Small intestine (tissue), 16 donors: ENCODE measurements at places on chromosomes 11 and 22.

GRCh38 chr11:128187835-128188234, 399.5 kb downstream of the ETS1 start:
- DNase-seq, result no peak

DNA sequence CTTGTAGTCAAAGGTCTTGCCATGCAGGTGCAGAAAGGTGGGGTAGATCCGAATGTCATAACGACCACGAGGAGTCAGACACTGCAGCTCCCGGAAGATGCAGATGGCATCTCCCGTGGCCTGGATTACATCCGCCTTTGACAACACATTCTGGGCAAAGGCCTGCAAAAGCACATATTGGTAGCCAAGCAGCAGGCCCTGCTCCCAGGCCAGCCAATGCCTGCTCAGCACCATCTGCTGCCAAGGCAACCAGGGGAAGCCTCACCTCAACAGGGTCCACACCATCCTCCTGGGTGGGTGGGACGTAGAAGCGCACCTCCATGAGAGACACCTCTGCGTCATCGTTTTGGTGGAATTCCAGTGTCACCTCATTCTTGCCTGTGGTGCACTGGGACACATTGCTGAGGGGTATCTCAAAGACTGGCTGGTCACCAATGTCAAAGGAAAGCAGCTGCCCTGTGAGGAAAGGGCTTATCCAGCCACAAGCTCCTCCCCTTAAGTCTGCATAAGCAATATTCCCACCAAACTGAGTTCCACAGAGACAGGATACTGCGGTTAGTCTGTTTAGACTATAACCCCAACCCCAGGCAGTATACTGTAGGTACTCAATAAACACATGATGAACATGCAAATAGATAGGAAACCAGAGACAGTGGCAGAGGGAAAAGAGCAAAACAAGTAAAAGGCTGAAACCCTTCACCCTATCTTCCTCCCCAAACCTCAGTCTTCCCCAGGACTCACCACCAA, 2.8 kb downstream of the SSRP1 start:
- no peak for DNase-seq

DNA sequence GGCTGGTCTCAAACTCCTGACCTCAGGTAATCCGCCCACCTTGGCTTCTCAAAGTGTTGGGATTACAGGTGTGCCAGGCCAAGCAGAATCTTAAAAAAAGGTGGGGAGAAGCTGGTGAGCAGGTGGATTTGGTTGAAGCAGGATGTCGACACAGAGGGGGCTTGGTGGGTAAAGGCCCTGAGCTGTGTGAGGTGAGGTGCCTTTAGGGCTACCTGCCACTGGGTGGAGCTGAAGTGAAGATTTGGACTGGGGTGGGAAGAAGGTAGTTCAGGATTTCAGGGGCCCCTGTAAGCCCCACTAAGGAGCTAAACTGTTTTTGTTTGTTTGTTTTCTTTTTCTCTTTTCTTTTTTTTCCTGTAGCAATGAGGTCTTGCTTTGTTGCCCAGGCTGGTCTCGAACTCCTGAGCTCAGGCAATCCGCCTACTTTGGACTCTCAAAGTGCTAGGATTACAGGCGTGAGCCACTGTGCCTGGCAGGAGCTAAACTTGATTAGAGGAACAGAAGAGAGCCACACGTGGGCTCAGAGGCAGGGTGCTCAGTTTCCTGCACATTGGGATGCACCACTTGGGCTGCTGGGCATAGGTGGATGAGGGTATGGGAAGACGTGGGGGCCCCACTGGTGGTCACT, 6.0 kb downstream of the P2RX6 start:
- no peak for DNase-seq

GRCh38 chr11:18720091-18720807, 5.7 kb downstream of the IGSF22 start:
- DNase-seq, result peak; percentile 82

GRCh38 chr11:33718440-33718839, 17.8 kb downstream of the CD59 start:
- DNase-seq, result no peak

- DNase-seq, result no peak
These were observed 33.0 kb upstream of the DBX1 start for GRCh38 chr11:20193307-20193706.

GRCh38 chr11:122128146-122128545, 12.1 kb upstream of the BLID start:
- no peak for DNase-seq

GRCh38 chr11:100719362-100719761, 32.3 kb downstream of the ARHGAP42 start:
- peak; percentile 37 for DNase-seq

DNA sequence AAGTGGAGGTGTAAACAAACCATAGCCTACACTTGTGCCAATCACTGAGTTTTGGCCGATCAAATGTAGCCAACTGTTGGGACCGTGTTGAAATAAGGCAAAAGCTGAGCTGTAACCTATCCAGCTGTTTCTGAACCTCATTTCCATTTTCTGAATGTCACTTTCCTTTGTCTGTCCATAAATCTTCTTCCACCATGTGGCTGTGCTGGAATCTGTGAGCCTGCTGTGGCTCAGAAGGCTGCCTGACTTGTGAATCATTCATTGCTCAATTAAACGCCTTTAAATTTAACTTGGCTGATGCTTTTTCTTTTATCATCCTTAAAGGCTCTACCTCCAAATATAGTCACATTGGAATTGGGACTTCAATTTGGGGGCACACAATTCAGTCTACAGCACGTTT, 203.1 kb upstream of the MPPED2 start:
- DNase-seq, result no peak

DNA sequence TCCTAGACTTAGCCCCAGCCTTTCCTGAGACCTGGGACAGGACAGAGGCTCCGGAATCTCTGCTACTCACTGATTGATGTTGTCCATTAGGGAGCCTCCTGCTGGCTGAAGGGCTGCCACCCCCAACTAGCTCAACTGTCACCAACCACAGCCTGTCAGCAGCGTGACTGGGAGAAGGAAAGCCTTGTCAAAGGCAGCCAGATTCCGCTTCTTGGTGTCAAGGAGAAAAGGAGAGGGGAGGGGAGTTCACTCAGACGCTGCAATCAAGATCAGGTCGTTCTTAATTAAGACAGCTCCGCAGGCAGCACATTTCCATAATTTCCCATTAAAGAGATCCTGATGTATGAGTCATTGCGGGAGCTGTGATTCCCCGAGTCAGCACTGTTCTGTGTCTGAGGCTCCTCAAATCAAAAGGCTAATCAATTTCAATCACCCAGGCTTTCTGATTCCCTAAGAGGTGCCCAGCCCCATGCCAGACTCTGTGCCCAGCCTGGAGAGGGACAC, 152.8 kb upstream of the ZBED5 start:
- DNase-seq, result peak; percentile 51

- no peak for DNase-seq
These were observed 59.8 kb downstream of the UVRAG start for GRCh38 chr11:75874684-75875341.

DNA sequence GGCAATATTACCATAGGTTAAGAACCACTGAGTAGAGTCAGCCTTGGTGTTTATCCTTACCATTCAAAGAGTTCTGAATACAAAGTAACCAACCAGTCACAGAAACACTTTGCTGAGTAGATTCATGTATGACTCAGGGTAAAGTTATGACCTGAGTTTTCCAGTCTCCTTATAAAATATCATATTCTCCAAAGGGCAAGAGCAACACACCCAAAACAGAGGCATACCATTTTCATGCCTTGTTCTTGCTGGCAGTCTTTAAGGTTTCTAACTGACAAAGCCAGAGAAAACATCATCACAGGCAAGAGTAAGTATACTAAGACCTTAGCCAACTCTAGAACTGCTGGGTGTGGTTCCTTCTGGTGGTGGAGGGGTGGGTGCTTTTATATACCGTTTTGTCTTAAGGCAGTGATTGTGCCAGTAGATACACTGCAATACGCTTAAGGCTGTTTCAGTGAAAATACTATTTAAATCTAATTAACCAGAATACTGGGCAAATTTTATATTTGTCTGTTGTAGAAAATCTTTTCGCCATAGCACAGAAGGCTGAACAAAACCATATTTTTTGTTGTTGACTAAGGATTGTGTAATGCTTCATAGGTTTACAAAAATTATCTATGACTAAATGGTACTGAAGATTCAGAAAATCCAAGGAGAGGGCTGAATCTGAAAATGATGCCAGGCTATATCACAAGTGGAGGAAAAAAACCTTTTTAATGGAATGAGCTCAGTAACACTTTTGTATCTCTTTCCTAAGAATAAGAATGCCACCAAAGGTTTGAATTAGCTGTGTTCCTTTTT, 3.0 kb downstream of the ATL3 start:
- no peak for DNase-seq

DNA sequence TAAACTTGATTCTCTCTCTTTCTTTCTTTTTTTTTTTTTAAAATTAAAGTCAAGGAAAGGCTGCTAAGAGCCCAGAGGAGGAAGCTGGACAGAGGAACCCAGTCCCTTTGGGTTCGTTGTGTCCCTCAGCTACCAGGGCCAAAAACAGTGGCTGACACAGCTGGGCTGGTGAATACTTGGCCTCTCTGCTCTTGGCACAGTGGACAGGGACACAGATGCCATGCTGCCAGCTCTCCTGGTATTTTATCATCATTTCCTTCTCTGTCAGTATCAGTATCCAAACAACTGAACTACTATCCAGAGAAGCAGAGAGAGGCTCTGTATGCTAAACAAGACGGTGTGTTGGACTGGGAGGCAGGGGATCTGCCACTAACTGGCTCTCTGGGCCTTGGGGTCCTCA, 123.7 kb upstream of the CCDC90B start:
- DNase-seq, result no peak

DNA sequence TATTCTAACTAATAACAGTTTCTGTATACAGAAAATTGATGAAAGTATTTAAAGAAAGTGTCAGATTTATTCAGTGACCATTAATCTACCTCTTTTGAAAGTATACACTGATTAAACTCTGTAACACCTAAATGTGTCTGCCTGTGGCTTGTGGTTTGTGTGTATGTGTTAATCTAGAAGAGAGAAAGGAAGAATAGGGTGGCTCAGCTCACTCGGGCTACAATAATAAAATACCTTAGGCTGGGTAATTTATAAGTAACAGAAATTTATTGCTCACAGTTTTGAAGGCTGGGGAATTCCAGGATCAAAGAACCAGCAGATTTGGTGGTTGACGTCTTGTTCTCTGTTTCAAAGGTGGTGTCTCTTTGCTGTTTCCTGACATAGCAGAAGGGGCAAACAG, 13.6 kb upstream of the OR5AS1 start:
- DNase-seq, result no peak

DNA sequence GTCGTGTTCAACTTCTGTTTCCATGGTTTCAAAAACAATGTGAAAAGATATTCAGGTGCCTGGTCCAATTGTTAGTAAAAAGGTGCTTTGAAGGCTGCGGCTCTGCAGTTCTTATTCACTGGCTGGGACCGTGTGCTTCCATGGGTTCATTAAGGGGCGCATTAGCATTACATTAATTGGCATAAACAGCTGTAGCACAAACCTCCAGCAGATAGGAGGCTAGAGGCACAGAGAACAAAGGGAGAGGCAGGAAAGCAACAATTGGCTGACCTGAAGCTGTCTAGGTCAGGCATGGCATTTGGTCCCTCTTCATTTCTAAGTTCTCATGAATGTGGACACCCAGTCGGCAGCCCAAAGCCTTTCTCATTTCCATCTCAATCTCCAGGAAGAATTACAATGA, 16.6 kb downstream of the PAK1 start:
- no peak for DNase-seq

DNA sequence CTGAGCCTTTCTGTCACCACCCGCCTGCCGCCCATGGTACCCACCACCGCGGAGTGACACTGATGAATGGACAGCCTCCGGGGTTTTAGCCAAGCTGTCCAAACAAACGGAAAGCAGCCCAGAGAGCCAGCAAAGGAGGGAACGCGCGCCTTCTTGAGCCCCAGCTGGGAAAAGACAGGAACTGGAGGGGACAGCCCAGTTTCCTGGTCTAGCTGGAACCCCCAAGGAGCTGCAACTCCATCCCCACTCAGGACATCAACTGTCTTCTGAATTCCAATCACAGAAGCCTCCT, 33.7 kb downstream of the SHISAL1 start:
- no peak for DNase-seq

DNA sequence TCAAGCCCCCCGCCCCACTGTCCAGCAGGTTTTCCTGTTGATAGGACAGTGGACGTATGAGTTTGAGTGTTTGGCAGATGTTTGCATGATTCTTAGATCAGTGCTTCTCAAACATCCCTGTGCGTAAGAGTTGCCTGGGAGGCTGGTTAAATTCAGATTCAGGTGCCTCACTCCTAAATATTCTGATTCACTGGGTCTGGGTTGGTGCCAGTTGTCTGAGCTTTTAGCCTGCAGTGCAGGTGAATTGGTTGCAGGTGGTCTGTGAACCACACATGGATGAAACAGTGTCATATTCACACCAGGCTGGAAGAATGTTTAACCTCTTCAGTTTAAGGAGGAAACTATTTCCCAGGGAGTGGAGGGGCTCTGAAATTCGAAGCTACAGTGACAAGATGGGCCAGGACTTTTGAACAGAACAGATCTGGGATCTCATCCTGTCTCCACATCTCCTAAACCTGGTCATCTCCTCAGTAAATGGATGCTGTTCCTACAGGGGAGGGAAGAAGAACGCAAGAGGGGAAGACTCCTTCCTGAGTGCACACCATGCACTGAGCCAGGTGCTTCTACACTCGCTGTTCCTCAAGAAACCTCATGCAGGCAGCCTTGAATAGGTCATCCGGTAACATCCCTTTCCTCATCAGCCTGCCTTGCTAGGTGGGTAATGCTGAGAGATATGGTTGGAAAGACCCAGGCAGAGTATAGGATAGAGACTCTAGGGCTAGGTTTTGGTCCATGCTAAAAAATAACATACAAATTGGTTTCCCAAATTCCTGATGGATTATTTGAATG, 47.8 kb downstream of the TEAD1 start:
- no peak for DNase-seq

DNA sequence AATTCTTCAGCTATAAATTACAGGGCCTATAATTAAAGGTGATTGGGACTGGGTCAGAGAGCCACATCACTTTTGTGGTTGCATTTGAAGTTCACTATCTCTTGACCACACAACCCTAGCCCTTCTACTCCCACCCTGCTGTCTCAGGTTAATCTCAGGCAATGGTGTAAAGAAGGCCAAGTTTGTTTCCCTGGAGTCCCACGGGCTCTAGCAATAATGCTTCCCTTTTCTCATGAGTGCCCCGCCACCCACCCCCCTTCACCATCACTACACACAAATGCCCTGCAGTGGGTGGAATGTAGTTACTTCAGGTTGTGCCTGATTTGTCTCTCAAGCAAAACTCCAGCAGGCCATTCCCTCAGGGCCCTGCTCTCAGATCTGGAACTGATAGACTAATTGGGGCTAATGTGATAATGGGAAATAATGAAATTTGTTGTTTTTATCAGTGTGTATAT, 1.8 kb upstream of the EHF start:
- DNase-seq, result no peak

- DNase-seq, result no peak
These were observed 9.8 kb downstream of the SCN2B start for GRCh38 chr11:118166641-118167040.

DNA sequence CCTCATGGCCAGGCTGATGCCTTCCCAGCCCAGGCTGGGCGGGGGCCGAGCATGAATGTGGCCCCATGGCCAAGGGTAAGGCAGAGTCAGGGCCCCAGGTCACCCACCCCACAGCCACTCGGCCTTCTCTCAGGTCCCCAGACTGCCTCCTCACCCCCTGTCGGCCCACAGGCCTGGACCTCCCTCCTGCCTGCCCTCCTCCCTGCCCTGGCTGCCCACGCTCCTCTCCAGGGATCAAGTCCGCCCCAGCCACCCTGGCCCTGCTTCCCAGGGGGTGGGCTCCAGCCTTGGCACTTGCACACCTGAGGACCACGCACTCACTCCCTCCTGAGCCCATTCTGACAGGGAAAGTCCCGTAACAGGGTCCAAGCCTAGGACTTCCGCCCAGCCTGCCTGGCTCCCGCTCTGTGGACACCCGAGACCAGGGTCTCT, 37.8 kb upstream of the TH start:
- DNase-seq, result no peak
